ENCODE measurements at places on chromosomes 12 and 14.

GRCh38 chr12:129363041-129363440 lies 509.8 kb downstream of the GLT1D1 start:
- DNase-seq, result no peak

DNA sequence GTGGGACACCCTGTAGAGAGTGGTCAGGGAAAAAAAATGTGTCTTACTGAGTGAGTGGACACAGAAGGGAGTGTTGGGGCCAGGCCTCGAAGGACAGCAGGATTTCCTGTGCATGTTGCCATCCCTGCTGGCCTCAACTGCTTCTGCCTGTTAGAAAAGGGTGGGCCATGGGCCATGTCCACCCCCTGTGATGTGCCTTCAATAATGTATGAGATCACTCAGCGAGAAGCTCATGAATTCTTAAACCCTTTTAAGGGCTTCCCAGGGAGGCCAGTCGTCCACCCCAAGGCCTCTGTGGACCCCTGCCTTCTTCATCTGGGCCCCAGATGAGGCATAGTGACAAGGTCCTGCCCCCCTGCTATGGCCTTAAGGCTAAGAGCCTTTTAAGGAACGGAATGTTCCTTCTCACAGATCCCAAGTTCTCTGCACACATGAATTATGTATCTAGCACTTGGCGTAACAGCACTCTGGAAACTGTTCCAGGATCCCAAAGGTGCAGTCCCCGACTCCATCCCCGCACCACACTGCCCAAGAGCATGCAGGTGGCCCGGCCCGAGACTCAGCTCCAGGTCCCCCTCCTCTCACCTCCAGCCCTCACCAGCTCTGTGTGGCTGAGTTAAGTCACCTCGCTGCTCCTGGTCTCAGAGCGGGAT lies 8.9 kb upstream of the C14orf132 start:
- DNase-seq, result no peak

- no peak for DNase-seq
Observed at GRCh38 chr12:113134521-113134951, 1.0 kb downstream of the RASAL1 start.

- no peak for DNase-seq
Observed at GRCh38 chr12:45014396-45014795, 36.5 kb downstream of the DBX2 start.

- DNase-seq, result no peak
Observed at GRCh38 chr12:123260081-123260480, 11.6 kb downstream of the CDK2AP1 start.

Measured in vagina (tissue), 2 donors.